Activated naive CD4-positive, alpha-beta T cell treated with anti-CD3 and anti-CD28 coated beads, Interleukin-2, amount 50 U/mL, for 72 hours (primary cell): ENCODE measurements at places on chromosomes 5 and 9. TPM values are rescaled to one million over a fixed set of nuclear protein-coding genes. Genes with fewer than 3 reads are reported as not detected.

CDH9 gene
- not detected for total RNA-seq

LCN1 gene
- not detected for total RNA-seq

IL4 gene
- total RNA-seq, result not detected

IFNB1 gene
- total RNA-seq, result 0.80 TPM

PDCD1LG2 gene
- 0.19 TPM for total RNA-seq

NACC2 gene
- total RNA-seq, result 4.5 TPM

FAXDC2 gene
- total RNA-seq, result 0.57 TPM
